Panc1 (cell line): ENCODE measurements at places on chromosomes 16 and 17. TPM values are rescaled to one million over a fixed set of nuclear protein-coding genes. Genes with fewer than 3 reads are reported as not detected.

Gene GRB7
- 2.8 TPM for total RNA-seq

GRCh38 chr16:48434653-48435317 is 49.6 kb upstream of the SIAH1 start:
- no peaks in the 10 kb centered on the region for H3K27me3 ChIP-seq
- H3K27ac ChIP-seq, result no peak overlapping the region
- H3K36me3 ChIP-seq, result no peaks in the 10 kb centered on the region

Gene SLC12A3
- 0.15 TPM for total RNA-seq

Gene KCNH4
- total RNA-seq, result 1.5 TPM

DNA sequence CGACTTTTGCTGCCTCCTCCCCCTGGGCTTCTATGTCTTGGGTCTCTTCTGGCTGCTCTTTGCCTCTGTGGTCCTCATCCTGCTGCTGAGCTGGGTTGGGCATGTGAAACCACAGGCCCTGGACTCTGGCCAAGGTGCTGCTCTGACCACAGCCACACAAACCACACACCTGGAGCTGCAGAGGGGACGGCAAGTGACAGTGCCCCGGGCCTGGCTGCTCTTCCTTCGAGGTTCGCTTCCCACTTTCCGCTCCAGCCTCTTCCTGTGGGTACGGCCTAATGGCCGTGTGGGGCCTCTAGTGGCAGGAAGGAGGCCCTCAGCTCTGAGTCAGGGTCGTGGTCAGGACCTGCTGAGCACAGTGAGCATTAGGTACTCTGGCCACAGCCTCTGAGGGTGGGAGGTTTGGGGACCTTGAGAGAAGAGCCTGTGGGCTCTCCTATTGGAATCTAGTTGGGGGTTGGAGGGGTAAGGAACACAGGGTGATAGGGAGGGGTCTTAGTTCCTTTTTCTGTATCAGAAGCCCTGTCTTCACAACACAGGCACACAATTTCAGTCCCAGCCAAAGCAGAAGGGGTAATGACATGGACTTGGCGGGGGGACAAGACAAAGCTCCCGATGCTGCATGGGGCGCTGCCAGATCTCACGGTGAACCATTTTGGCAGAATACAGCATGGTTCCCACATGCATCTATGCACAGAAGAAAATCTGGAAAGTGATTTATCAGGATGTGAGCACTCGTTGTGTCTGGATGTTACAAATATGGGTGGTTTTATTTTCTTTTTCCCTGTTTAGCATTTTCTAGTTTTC is 2.3 kb downstream of the GP1BA start:
- H3K36me3 ChIP-seq, result peaks cover 3% of the 10 kb centered on the region; the same call in 1 of the 2 replicates
- no peak overlapping the region for H3K4me3 ChIP-seq
- peaks cover 8% of the 10 kb centered on the region for H3K4me1 ChIP-seq
- H3K27me3 ChIP-seq, result no peaks in the 10 kb centered on the region

GRCh38 chr17:16100737-16101400 is 101.2 kb downstream of the TTC19 start:
- no peaks in the 10 kb centered on the region for H3K27me3 ChIP-seq
- no peak overlapping the region for H3K27ac ChIP-seq
- no peaks in the 10 kb centered on the region for H3K4me1 ChIP-seq
- H3K4me3 ChIP-seq, result no peak overlapping the region
- DNase-seq, result no peak

GRCh38 chr16:50900391-50900942 is 158.6 kb downstream of the CYLD start:
- H3K27ac ChIP-seq, result no peak overlapping the region
- no peaks in the 10 kb centered on the region for H3K27me3 ChIP-seq
- H3K4me1 ChIP-seq, result no peaks in the 10 kb centered on the region
- H3K36me3 ChIP-seq, result no peaks in the 10 kb centered on the region

Gene TBC1D3
- not detected for total RNA-seq

Gene SEC14L5
- 0.26 TPM for total RNA-seq

- DNase-seq, result no peak
- H3K36me3 ChIP-seq, result no peaks in the 10 kb centered on the region
- H3K4me1 ChIP-seq, result peaks cover 8% of the 10 kb centered on the region
- H3K27ac ChIP-seq, result no peak overlapping the region
- H3K27me3 ChIP-seq, result no peaks in the 10 kb centered on the region
Observed at GRCh38 chr17:50170662-50171370, 5.0 kb downstream of the SGCA start.

Gene KRT20
- 0.13 TPM for total RNA-seq

GRCh38 chr16:55489119-55489955 is 10.3 kb downstream of the MMP2 start:
- no peak overlapping the region for H3K4me3 ChIP-seq
- no peaks in the 10 kb centered on the region for H3K27me3 ChIP-seq
- no peak overlapping the region; the same call in 1 of the 2 replicates for H3K27ac ChIP-seq
- DNase-seq, result no peak
- H3K4me1 ChIP-seq, result peaks cover 10% of the 10 kb centered on the region

GRCh38 chr17:32865141-32865540 is 11.8 kb downstream of the MYO1D start:
- H3K27ac ChIP-seq, result no peak overlapping the region
- no peak for DNase-seq
- H3K36me3 ChIP-seq, result no peaks in the 10 kb centered on the region

- DNase-seq, result no peak
- no peaks in the 10 kb centered on the region for H3K36me3 ChIP-seq
- no peak overlapping the region for H3K27ac ChIP-seq
- H3K4me1 ChIP-seq, result no peaks in the 10 kb centered on the region
Observed at GRCh38 chr16:2371421-2371820, 30.9 kb upstream of the ABCA3 start.

Gene GPR179
- total RNA-seq, result 0.03 TPM

GRCh38 chr17:72193391-72194106 is 72.7 kb downstream of the SOX9 start:
- no peak overlapping the region for H3K4me3 ChIP-seq
- H3K27me3 ChIP-seq, result no peaks in the 10 kb centered on the region
- H3K36me3 ChIP-seq, result no peaks in the 10 kb centered on the region

Gene DNAH9
- not detected for total RNA-seq

DNA sequence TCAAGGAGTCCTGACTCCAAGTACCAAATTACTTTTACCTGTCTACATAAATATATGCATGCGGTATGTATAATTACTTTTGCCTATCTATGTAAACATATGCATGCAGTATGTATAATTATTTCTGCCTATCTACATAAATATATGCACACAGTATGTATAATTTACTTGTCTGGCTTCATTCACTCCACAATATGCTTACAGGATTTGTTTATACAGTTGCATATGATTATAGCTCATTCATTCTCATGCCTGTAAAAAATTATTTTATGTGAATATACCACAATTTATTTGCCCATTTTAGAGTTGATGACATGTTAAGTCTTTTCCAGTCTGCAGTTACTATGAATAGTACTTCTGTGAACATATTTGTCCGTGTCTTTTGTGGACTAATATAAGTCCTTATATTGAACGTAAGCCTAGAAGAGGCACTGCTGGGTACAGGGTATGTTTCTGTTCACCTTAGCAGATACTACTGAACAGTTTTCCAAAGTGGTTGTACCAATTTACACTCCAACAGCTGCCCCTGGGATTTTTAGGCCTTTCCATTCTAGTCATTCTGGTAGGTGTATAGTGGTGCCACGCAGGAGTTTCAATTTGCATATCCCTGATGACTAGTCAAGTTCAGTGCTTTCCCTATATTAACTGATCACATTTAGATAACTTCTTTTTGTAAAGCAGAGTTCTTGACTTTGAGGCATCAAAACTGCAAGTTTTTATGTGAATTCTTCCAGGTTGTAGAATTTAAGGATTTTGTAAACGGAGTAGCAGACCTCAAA is 47.0 kb downstream of the MARVELD3 start:
- H3K4me1 ChIP-seq, result no peaks in the 10 kb centered on the region
- no peak overlapping the region for H3K4me3 ChIP-seq
- no peak overlapping the region for H3K27ac ChIP-seq
- DNase-seq, result no peak
- no peaks in the 10 kb centered on the region for H3K27me3 ChIP-seq

GRCh38 chr16:81429045-81429521 is 15.5 kb upstream of the CMIP start:
- no peaks in the 10 kb centered on the region; the same call in 1 of the 2 replicates for H3K4me1 ChIP-seq
- H3K4me3 ChIP-seq, result no peak overlapping the region
- no peaks in the 10 kb centered on the region for H3K27me3 ChIP-seq

GRCh38 chr17:57991537-57991936 is 3.5 kb upstream of the VEZF1 start:
- H3K4me3 ChIP-seq, result no peak overlapping the region
- H3K36me3 ChIP-seq, result peaks cover 2% of the 10 kb centered on the region

DNA sequence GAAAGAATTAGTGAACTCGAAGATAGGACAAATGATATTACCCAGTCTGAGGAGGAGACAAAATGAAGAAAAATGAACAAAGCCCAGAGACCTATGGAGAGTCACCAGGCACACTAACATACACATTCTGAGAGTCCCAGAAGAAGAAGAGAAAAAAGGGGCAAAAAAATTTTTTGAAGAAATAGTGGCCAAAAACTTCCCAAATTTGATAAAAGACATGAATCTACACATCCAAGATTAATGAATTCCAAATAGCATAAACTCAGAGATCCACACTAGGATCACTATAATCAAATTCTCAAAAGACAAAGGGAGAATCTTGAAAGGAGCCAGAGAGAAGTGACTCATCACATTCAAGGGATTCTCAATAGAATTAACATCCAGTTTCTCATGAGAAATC is 3.4 kb upstream of the OR4D1 start:
- H3K4me3 ChIP-seq, result no peak overlapping the region
- H3K4me1 ChIP-seq, result no peaks in the 10 kb centered on the region
- H3K27ac ChIP-seq, result no peak overlapping the region
- H3K27me3 ChIP-seq, result peaks cover 41% of the 10 kb centered on the region
- DNase-seq, result no peak

Gene ADAM11
- 3.5 TPM for total RNA-seq

Gene C1QL1
- 9.5 TPM for total RNA-seq

GRCh38 chr17:2028737-2029136 is 1.2 kb upstream of the DPH1 start:
- no peaks in the 10 kb centered on the region; the same call in 1 of the 2 replicates for H3K36me3 ChIP-seq
- no peak overlapping the region for H3K27ac ChIP-seq
- no peaks in the 10 kb centered on the region; the same call in 1 of the 2 replicates for H3K27me3 ChIP-seq
- peaks cover 3% of the 10 kb centered on the region; the same call in 1 of the 2 replicates for H3K4me1 ChIP-seq
- no peak overlapping the region for H3K4me3 ChIP-seq
- DNase-seq, result no peak

DNA sequence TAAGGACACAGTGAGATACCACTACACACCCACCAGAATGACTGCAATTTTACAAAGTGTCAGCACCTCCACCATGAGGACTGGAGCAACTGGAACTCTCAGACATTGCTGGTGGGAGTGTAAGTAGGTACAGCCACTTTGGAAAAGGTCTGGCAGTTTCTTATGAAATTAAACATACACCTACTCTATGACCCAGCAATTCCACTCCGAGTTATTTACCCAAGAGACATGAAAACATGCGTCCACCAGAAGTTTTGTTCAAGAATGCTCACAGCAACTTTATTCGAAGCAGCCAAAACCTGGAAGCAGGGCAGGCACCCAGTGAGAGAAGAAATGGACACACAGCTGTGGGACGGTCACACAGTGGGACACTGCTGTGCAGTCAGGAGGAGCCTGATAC is 384.0 kb downstream of the SOX9 start:
- H3K27ac ChIP-seq, result peak overlapping the region; percentile 98
- H3K27me3 ChIP-seq, result no peaks in the 10 kb centered on the region
- peaks cover 83% of the 10 kb centered on the region for H3K4me1 ChIP-seq
- DNase-seq, result no peak

DNA sequence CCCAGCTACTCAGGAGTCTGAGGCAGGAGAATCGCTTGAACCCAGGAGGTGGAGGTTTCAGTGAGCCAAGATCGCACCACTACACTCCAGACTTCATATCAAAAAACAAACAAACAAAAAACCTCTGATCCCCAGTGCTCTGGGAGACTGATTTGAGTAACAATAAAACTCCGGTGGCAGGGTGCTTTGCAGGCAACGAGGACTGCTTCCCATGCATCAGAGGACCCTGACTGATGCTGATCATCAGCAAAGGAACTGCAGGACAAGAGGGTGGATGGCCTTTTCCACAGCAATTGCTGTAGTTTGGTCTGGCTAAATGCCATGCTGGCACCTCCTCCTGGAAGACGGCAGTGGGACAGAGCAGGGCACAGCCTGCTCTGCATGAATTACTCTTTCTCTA is 6.4 kb upstream of the SLC39A11 start:
- H3K36me3 ChIP-seq, result no peaks in the 10 kb centered on the region
- H3K27me3 ChIP-seq, result no peaks in the 10 kb centered on the region
- H3K4me1 ChIP-seq, result no peaks in the 10 kb centered on the region
- H3K4me3 ChIP-seq, result no peak overlapping the region
- DNase-seq, result no peak

- H3K27me3 ChIP-seq, result no peaks in the 10 kb centered on the region
- H3K27ac ChIP-seq, result no peak overlapping the region
- H3K36me3 ChIP-seq, result no peaks in the 10 kb centered on the region
- H3K4me1 ChIP-seq, result no peaks in the 10 kb centered on the region
- peak; percentile 12 for DNase-seq
Observed at GRCh38 chr17:80605326-80606066, 60.9 kb downstream of the RPTOR start.

DNA sequence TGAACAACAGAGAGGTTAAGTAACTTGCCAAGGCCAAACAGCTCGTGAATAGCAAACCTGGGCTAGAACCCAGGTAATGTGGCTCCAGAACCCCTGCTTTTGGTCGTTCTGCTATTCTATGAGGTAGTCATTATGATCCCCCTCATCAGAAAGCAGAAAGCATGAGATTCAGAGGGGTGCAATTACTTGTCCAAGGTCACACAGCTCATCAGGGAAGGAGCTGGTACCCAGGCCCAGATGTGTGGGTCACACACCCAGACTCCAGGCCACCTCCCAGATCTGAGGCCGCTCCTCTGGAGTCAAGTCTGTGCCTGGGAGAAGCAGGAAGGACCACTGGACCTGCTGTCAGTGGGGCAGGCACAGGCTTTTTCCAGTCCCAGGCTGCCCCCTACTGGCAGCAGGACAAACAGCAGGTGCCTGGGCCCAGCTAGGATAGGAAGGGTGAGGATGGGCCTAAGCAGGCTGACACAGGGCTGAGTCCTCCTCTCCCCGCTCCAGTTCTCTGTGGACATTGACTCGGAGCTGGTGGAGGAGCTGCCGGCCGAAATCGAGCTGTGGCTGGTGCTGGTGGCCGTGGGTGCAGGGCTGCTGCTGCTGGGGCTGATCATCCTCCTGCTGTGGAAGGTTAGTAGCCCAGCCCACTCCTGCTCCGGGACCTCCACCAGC is 7.8 kb upstream of the PDK2 start:
- peaks cover 14% of the 10 kb centered on the region for H3K36me3 ChIP-seq
- H3K4me1 ChIP-seq, result peaks cover 14% of the 10 kb centered on the region; the same call in 1 of the 2 replicates
- DNase-seq, result no peak

Gene TMEM204
- 0.13 TPM for total RNA-seq

GRCh38 chr17:64243340-64243739 is 19.7 kb downstream of the TEX2 start:
- H3K27ac ChIP-seq, result no peak overlapping the region
- no peaks in the 10 kb centered on the region for H3K36me3 ChIP-seq
- H3K4me1 ChIP-seq, result peaks cover 8% of the 10 kb centered on the region; the same call in 1 of the 2 replicates

Gene CCDC200
- not detected for total RNA-seq
